IMR-90 (cell line): ENCODE measurements at places on chromosomes 2 and 18.

DNA sequence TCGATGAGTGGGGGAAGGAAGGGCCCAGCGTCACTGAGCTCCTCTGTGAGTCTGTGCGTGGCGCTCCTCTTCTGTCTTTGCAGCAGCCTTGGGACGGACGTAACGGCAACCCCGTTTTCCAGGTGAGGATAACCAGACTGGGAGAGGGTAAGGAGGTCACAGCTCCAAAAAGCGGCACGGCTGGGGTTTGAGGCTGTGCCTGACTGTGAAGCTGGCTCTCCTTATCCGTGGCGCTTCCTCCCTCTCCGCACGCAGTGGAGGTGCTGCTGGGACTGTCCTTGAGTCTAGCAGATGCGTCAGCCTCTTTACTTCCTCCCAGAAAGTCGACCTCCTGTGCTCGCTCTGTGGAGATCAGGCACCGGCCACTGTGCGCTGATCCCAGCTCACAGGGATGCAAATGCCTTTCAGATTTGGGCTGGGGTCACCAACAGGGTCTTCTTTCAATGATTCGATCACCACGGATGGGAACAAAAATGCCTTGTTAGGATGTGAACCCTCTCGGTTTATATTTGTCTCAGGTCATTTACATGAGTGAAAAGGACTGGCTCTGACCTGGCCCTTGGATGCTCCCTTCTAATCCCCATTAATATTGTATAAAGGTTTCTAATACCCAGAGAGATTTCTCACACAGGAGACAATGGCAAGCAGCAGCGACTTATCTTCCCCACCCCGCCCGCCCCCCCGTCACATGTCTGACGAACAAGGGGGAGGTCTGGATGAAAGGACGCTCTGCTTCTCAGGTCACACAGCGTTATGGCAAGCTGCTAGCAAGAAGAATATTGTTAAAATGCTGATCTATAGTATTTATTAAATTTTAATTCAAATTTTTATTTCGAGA lies 30.1 kb upstream of the E2F6 start:
- no peak for DNase-seq

DNA sequence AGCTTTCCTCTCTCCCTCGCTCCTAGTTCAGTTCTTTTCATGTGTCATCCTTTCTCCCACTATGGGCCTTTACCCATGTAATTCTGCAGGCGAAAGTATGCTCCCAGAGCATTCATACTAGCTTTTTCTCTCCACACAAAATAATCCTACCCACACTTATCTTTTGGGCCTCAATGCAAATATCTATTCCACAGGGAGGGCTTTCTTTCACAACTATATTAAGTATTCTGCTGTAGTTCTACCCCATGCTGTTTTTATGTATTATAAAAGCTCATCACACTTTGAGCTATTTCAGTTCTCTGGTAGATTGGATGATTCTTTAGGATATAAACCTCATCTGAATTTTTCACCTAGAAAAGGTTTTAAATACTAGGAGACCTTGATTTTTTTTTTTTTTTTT lies 774.6 kb upstream of the CRIM1 start:
- DNase-seq, result no peak

GRCh38 chr2:159571540-159572260 lies 44.6 kb downstream of the BAZ2B start:
- no peak for DNase-seq

DNA sequence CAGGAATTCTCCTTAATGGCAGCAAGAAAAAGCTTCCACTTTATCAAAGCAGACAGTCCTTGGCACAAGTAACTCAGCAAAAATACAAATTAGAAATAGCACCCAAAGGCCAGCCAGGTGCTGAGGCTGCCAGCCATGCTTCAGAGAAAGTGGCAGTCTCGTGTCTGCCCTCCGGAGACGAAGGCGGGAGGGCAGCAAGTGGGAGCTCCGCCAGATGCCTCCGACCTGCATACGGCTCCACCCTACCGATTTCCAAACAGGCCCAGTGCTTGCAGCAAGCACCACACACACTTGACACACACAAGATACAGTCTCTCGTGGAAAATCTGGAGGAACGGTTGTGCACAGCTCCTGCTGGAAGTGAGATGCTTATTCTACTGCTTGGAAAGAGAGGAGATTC lies 134.9 kb upstream of the REV1 start:
- DNase-seq, result no peak
